ENCODE measurements at places on chromosomes 2 and 18. TPM values are rescaled to one million over a fixed set of nuclear protein-coding genes. Genes with fewer than 3 reads are reported as not detected.

The IL18R1 gene
- total RNA-seq, result 3.1 TPM

The TLX2 gene
- not detected for total RNA-seq

The SGO2 gene
- total RNA-seq, result 9.1 TPM

The FOXI3 gene
- not detected for total RNA-seq

The STPG4 gene
- total RNA-seq, result not detected

The NAGK gene
- 80.2 TPM for total RNA-seq

The DNER gene
- 4.8 TPM for total RNA-seq

The REG3A gene
- not detected for total RNA-seq

The MBP gene
- 1.8 TPM for total RNA-seq

The MAP3K20 gene
- total RNA-seq, result 41.0 TPM

The CPO gene
- not detected for total RNA-seq

The ARHGAP25 gene
- 1.4 TPM for total RNA-seq

The IL36B gene
- total RNA-seq, result not detected

The RNU2-63P gene
- not detected for total RNA-seq

The SLC11A1 gene
- total RNA-seq, result 0.13 TPM

The SF3B1 gene
- 86.2 TPM for total RNA-seq

The CAVIN2 gene
- total RNA-seq, result 16.9 TPM

The MAPK4 gene
- 0.16 TPM for total RNA-seq

The SIX3 gene
- total RNA-seq, result not detected

The CCDC85A gene
- total RNA-seq, result not detected

The SERPINB2 gene
- total RNA-seq, result 1.4 TPM

The MYO1B gene
- 72.1 TPM for total RNA-seq

The POTEJ gene
- total RNA-seq, result not detected

The DUSP19 gene
- 3.3 TPM for total RNA-seq

The ABCB11 gene
- total RNA-seq, result not detected

The FAM110C gene
- 0.16 TPM for total RNA-seq

The TEX51 gene
- not detected for total RNA-seq

The TMEM169 gene
- 0.16 TPM for total RNA-seq

The COBLL1 gene
- total RNA-seq, result 4.3 TPM

The ZBTB7C gene
- not detected for total RNA-seq

The MC2R gene
- total RNA-seq, result not detected

The RALB gene
- 48.4 TPM for total RNA-seq

The UGT1A3 gene
- total RNA-seq, result not detected

The PTPRN gene
- total RNA-seq, result 22.6 TPM

The BCS1L gene
- 45.3 TPM for total RNA-seq

The CD207 gene
- total RNA-seq, result not detected

The MAP2 gene
- 4.6 TPM for total RNA-seq

The RAX gene
- total RNA-seq, result not detected

The TEKT4 gene
- not detected for total RNA-seq

The ITPRIPL1 gene
- total RNA-seq, result 5.3 TPM

The CCDC178 gene
- 1.7 TPM for total RNA-seq

The SPC25 gene
- 3.5 TPM for total RNA-seq

The HOXD11 gene
- not detected for total RNA-seq

The RUFY4 gene
- total RNA-seq, result not detected

All from epithelial cell of alveolus of lung (primary cell).